ENCODE measurements at places on chromosomes 2 and 18.

- peak; percentile 42 for DNase-seq
Measured at GRCh38 chr18:7272311-7273049, 41.6 kb downstream of the LRRC30 start.

- no peak for DNase-seq
Measured at GRCh38 chr18:59470561-59471121, 111.6 kb upstream of the LMAN1 start.

DNA sequence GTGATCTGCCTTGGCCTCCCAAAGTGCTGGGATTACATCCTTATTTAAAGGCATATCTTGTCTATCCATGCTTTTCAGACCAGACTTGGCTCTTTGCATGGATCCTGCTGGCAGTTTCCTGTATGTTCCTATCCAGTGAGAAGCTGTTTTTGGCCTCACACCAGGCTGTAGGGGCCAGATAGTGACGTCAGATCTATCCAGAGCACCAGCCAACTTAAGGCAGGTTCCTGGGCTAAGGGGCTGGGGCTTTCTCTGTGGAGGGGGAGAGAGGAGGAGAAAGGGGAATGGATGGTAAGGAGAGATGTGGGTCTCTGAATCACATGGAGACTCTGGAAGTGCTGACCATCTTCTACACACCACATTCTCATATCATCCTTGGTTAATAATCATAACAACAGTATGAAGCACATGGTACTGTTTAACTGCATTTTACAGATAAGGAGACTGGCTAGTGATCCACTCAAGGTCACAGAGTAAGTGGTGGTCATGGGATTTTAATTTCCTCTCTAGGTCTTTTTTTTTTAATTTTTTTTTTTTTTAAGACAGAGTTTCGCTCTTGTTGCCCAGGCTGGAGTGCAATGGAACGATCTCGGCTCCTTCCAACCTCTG lies 2.0 kb upstream of the FAM117B start:
- DNase-seq = no peak

DNA sequence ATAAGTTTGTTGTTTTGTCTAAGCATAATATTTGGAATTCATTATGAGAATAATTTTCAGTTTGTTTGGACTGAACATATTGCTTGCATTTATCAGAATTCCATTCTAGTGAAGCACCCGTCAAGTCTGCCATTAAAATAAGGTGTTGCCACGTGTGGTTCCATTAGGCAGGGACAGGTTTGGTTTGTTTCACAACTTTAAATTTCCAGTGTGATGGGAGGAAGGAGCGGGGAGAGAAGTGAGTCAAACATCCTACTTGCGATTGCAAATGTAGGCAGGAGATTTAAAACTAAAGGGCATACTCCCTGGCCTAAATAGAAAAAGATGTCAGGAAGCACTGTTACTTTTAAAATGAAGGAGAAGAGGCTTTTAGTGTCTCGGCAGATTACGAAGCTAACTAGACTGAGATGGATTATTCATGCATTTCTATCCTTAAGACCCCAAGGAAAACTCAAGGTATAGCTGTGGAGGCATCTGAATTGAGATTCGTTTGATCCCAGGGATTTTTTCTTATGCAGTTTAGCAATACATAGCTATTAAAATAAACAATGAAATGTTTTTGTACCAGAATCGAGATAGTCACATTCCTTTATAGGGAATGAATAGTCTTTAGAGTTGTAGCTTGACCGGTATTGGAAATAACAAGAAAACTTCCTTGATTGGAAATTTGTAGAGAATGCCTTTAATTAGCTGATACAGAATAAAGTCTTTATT lies 19.8 kb downstream of the GRHL1 start:
- DNase-seq = no peak

DNA sequence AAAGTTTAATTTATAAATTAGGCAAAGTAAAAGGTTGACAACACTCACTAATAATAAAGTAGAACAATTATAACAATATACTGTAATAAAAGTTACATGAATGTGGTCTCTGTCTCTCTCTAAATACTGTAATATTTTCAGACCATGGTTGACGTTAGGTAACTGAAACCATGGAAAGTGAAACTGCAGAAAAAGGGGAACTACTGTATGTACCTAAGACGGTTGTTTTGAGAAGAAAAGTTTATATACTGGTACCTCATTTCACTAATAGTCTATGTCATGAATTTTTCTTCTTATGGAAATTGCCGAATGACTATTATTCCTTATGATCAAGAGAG lies 166.7 kb upstream of the ZNF521 start:
- no peak for DNase-seq

Measured in anterior cingulate cortex (tissue), 58 donors.